ENCODE measurements at places on chromosomes 12 and 14. TPM values are rescaled to one million over a fixed set of nuclear protein-coding genes. Genes with fewer than 3 reads are reported as not detected.

CCDC177 gene
- not detected for total RNA-seq

SDR9C7 gene
- total RNA-seq: not detected

MAPKAPK5 gene
- 24.5 TPM for total RNA-seq

LRTM2 gene
- total RNA-seq: not detected

LRRC43 gene
- total RNA-seq: 1.2 TPM

METTL25 gene
- 11.7 TPM for total RNA-seq

RNF212B gene
- not detected for total RNA-seq

MMP14 gene
- total RNA-seq: 251 TPM

PSMA3 gene
- 168 TPM for total RNA-seq

NANOG gene
- not detected for total RNA-seq

ACOT4 gene
- total RNA-seq: 0.61 TPM

DTX1 gene
- 0.32 TPM for total RNA-seq

PSMB11 gene
- total RNA-seq: not detected

WNT1 gene
- total RNA-seq: not detected

ALDH1L2 gene
- 2.9 TPM for total RNA-seq

IL31 gene
- not detected for total RNA-seq

ACOT6 gene
- 0.30 TPM for total RNA-seq

SPTB gene
- not detected for total RNA-seq

EGLN3 gene
- 0.91 TPM for total RNA-seq

CLEC2A gene
- not detected for total RNA-seq

DHRS2 gene
- total RNA-seq: not detected

INHBE gene
- total RNA-seq: 0.15 TPM

CMTM5 gene
- total RNA-seq: not detected

SMCO2 gene
- not detected for total RNA-seq

LRP1-AS gene
- not detected for total RNA-seq

LMBR1L gene
- 91.6 TPM for total RNA-seq

SOCS4 gene
- total RNA-seq: 24.2 TPM

MYF5 gene
- total RNA-seq: not detected

PIWIL1 gene
- total RNA-seq: not detected

KLRC2 gene
- not detected for total RNA-seq

Data from epithelial cell of umbilical artery (primary cell).